Putamen (tissue), 1 donor: ENCODE measurements at places on chromosomes 12 and 14.

DNA sequence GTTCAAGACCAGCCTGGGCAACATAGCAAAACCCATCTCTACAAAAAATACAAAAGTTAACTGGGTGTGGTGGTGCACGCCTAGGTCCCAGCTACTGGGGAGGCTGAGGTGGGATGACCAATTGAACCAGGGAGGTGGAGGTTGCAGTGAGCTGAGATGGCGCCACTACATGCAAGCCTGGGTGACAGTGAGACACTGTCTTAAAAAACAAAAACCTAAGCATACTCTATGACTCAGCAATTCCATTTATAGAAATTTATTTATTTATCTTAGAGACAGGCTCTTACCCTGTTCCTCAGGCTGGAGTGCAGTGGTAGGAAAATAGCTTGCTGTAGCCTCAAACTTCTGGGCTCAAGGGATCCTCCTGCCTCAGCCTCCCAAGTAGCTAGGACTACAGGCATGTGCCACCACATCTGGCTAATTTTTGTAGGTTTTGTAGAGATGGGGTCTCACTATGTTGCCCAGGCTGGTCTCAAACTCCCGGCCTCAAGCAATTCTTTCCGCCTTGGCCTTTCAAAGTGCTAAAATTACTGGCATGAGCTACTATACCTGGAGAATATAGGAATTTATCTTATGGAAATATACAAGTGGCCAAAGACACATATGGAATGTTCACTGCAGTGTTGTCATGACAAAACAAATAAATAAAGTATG lies 43.3 kb downstream of the NCKAP5L start:
- DNase-seq = no peak

GRCh38 chr14:75339059-75339458 lies 60.4 kb downstream of the FOS start:
- DNase-seq = no peak

DNA sequence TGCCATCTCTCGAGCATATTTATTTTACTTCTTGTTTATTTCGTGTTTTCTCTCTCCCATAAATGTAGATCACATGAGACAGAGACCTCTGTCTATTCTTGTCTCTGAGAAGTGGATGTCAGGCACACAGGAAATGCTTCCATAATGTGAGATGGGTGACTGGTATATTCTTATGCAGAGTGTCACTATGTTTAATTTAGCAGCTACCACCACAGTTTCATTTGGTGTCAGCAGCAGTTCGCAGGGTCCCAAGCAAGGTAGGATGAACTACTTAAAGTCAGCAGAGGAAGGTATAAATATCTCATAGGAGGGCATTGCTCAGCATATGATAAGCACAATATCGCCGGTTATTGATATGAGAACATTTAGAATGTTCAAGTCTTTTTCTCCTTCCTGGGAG lies 180.9 kb upstream of the CNTN1 start:
- no peak for DNase-seq

GRCh38 chr12:93199831-93200236 lies 177.9 kb upstream of the NUDT4 start:
- no peak for DNase-seq

GRCh38 chr12:40152783-40153383 lies 47.0 kb upstream of the SLC2A13 start:
- DNase-seq = no peak

DNA sequence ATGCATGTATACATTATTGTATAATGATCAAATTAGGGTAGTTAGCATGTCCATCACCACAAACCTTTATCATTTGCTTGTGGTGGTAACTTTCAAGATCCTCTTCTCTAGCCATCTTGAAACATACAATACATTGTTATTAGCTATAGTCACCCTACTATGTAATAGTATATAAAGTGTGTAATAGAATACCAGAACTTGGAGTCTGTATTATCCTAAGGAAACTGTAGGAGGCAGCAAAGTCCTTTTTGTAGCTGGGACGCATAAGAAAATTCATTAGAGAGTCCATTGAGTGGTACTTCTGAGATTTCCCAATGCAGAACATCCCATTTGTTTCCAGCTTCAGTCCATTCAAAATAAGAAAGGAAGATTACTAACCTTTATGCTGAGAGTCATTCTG lies 325.9 kb upstream of the LRFN5 start:
- no peak for DNase-seq

- no peak for DNase-seq
Observed at GRCh38 chr14:55133416-55133815, 4.4 kb downstream of the LGALS3 start.

GRCh38 chr14:102445641-102446040 lies 63.9 kb downstream of the ANKRD9 start:
- DNase-seq = no peak

DNA sequence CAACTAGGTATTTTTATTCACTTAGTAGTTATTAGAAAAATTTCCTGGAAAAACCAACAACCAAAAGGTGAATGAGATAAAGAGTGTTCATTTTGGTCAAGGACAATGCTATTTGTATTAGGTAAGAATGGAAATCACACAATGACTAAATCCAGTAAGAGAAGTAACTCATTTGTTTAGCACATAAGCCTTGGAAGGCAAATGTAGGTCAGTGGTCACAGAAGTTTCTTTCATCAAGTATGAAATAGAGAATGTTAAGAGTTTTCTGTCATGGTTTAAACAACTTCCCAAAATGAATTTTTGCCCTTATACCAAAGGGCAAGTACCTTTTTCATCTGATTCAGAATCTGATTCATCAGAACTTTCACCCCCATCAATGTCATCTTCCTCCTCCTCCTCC lies 101.7 kb downstream of the KIF21A start:
- no peak for DNase-seq

- no peak for DNase-seq
Observed at GRCh38 chr14:59187802-59188460, 536 bp upstream of the DAAM1 start.

DNA sequence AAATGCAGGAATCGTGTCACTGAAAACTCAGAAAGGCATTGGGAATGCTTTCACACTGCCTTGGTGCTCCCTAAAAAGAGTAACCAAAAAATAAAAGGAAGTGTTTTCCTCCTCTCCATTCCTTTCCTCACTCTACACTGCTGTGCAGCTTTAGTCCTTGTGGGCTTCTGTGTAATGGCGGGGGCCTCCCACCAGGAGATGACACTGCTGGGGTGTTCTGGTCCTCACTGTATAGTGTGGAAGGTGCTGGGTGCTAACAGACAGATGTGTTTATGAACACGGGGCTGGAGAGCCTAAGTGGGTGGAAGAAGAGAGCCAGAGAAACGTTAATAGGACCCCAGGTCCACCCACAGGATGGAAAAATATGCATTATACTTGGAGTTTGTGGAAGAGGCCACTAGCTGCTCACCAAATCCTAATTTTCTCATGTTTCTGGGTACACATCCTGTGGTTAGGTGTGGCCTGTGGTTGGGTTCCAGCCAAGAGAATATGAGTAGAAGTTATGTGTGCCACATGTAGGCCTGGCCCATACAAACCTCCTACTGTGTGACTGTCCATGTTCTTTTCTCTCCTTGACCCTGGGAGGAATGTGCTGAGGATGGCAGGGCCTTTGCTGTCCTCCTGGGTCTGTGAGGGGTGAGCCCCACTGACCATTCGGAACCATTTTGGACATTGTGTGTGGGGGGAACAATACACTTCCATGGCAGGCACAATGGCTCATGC lies 14.0 kb upstream of the C1S start:
- no peak for DNase-seq

DNA sequence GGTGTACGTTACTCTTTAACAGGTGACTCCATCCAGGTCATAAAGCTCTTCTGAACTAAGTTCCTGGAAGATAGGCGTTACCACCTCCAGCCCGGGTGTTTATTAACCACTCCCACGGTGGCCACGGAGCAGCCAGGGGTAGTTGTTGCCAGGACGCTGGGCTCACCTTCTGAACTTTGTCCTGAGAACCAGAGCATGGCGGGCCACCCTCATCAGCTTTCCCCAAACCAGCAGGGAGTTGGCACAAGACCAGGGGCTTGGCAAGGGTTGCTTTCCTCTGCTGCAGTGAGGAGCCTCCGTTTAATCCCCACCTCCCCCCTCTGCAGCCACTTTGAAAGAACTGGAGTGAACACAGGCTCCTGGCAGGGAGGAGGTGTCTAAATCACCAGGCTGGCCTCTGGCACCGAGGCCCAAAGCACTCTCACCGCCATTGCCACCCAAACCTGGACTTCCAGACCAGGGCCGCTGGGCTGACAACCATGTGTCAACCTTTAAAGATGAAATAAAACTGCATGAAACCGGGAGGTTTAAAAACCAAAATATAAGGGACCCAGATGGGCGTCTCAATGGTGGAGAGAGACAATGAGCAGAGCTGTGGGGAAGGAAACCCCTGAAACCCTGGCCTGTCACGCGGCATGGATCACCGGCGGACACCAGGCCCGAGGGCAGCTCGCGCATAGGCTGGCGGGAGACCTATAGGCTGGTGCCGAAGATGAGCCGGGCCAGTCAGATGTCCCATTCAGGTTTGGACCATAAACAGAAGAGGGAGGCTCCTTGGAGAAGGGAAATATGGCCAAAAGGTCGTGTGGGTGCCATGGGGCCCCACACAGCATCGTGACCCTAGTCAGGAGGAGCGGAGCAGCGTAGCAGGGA lies 30.9 kb upstream of the TDRD9 start:
- no peak for DNase-seq

- DNase-seq = no peak
Observed at GRCh38 chr14:89143595-89143994, 273.4 kb downstream of the FOXN3 start.

- no peak for DNase-seq
Observed at GRCh38 chr12:111006621-111007020, 86.2 kb upstream of the MYL2 start.

DNA sequence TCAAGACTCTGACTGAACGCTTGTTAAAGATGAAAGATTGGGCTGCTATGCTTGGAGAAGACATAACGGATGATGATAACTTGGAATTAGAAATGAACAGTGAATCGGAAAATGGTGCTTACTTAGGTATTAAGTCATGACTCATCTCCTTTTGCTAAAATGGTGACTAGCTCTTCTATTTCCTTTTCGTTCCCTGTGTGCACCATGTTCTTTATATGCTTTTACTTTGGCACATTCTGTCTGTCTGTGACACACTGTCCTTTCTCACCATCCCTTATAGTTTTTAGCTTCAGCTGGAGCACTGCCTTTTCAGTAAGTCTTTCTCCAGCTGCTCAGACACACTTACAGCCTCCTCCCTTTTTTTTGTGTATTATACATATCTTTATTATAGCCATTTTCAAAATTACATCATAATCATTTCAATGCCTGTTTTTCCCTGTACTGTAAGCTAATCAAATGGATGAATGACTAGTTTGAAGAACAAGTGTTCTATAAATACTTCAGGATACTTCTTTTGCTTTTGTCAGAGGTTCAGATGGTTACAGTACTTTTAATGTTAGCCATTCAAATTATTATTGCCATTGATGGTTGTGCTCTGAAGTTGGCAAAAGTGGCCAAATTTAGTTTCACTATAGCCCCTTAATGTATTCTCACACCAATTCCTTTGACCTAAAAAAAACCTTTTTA lies 68.6 kb downstream of the MIA2 start:
- DNase-seq = no peak

GRCh38 chr14:74459976-74460375 lies 33.1 kb downstream of the NPC2 start:
- DNase-seq = no peak

DNA sequence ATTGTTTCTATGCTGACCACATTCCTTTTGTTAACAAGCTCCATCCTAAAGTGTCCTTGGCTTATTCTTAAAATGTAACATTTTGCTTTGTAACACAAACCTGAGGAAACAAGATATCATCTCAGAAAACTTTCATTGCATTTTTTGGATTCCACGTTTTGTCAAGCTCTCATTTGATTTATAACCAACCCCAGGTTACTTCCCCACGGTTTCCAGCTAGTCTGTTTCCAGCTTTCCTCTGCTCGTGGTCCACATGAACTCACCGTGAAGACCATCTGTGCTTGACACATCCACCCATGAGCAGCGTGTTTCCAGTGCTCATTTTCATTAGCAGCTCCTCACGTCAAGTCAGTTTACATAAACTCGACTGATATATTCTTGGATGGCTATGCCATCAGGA lies 6.4 kb upstream of the NKX2-8 start:
- no peak for DNase-seq

- DNase-seq = no peak
Observed at GRCh38 chr12:14769466-14769968, 33.8 kb downstream of the WBP11 start.

DNA sequence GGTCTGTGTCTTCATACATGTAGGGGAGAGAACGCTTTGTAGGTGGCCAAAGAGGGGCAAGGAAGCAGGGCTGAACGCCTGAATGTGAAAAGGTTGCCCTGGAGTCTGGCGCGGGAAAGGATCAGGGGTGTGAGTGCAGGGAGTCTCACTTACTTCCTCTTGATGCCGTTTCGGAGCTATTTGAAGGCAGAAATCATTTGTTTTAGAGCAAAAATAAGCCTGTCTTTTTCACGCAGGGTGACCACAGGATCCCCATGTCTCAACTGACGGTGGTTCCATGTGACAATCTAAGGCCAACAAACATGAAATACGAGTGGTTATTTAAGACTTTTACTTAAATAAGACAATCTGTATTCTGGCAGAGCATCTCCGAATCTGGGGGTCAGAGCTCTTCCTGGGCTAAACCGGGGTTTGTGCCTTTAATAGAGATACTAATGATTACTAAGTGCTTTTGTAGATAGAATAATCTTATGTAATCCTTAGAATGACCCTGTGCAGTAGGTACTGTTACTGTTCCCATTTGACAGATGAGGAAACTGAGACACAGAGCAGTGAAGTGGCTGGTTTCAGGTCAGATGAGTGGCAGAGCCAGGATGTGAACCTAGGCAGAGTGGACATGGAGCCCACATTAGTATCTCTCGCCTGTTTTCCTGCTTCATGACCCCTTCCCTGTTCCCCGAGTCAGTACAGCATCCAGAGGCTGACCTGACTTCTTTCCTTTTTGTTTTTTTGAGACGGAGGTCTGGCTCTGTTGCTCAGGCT lies 1.9 kb downstream of the BRI3BP start:
- DNase-seq = no peak

- DNase-seq = no peak
Observed at GRCh38 chr12:107319533-107320032, 226.2 kb upstream of the CRY1 start.

- no peak for DNase-seq
Observed at GRCh38 chr14:63039866-63040265, 5.4 kb downstream of the KCNH5 start.

GRCh38 chr12:66115071-66115600 lies 15.4 kb downstream of the LLPH start:
- no peak for DNase-seq
